ENCODE measurements at places on chromosomes 12 and 14. TPM values are rescaled to one million over a fixed set of nuclear protein-coding genes. Genes with fewer than 3 reads are reported as not detected.
A peak's percentile ranks its signal among the peaks of the same experiment; 100 is the strongest.

The CMTM5 gene
- total RNA-seq: not detected

- DNase-seq: no peak
Measured at GRCh38 chr12:67774983-67775587, 126.5 kb downstream of the DYRK2 start.

DNA sequence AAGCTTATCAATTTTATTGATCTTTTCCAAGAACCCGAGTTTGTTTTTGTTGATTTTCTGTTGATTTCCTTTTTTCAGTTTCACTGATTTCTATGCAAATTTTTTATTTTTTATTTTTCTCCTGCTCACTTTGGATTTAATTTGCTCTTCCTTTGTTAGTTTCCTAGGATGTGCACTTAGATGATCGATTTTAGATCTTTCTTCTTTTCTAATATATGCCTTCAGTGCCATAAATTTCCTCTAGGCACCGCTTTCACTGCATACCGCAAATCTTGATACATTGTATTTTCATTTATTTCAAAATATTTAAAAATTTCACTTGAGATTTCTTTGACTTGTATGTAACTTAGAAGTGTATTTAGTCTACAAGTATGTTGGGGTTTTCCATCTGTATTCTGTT, 9.5 kb downstream of the TOGARAM1 start:
- no peak for DNase-seq

DNA sequence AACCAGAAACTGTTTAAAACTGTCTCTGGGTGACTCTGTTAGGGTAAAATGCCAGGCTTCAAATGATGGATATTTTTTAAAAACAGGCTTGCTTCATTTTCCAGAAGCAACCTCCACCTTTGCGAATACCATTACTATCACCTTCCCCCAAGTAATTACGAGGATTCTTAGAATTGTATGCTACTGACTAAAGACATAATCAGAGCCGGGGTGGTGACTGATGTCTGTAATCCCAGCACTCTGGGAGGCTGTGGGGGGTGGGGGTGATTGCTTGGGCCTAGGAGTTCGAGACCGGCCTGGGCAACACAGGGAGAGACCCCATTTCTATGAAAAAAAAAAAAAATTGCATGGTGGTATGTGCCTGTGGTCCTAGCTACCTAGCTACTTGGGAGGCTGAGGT, 38.3 kb downstream of the FGD6 start:
- no peak for DNase-seq

The AKAP6 gene
- 3.3 TPM for total RNA-seq

The ERGIC2 gene
- total RNA-seq: 51.3 TPM

DNA sequence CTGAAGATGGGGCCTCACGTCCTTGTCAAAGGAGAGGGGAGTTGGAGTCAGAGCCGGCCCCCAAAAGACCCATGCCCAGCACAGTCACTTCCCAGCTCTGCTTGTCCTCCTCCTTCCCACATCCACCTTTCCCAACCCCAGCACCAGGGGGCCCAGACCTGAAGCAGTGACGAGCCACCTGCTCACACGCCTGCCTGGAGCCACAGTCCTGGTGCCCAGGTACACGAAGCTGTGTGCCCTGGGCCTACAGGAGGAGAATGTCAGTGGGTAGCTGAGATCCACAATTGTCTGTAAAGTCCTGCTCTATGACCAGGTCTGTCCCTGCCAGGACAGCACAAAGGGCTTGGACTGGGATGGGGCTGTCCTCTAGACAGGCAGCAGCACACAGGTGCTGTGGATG, 126.8 kb upstream of the PZP start:
- no peak for DNase-seq

- no peak for DNase-seq
Measured at GRCh38 chr12:116713527-116713926, 24.3 kb downstream of the SPRING1 start.

The SLC7A8 gene
- 7.9 TPM for total RNA-seq

GRCh38 chr14:57492859-57493258, 798 bp downstream of the CCDC198 start:
- DNase-seq: no peak

DNA sequence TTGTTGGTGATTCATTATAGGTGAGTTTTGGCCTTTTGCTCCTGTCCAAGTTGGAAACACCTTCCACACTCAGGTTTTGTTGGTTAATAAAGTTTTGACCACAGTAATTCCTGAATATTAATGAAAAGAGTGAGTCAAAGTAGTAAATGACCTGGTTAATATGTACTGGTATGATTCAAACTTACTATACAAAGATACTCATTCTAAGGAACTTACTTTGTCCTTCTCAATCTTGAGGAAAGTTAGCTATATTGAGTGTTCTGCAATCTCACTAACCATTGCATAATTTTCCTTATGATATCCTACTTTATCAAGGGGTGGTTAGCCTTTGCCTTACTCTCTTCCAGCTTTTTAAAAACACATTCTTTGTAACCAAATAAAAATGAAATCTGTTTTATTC, 20.9 kb upstream of the HECTD1 start:
- no peak for DNase-seq

DNA sequence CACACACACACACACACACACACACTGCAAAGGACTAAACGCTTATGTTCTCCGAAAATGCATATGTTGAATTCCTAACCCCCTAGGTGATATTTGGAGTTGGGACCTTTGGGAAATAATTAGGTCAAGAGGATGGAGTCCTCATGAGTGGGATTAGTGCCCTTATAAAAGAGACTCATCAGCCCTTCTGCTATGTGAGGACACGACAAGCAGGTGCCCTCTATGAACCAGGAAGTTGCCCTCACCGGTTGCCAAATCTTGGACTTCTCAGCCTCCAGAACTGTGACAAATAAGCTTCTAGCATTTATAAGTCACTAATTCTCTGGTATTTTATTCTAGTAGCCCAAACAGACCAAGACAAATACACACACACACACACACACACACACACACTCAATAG, 20.7 kb upstream of the TCP11L2 start:
- no peak for DNase-seq

The SOAT2 gene
- 0.80 TPM for total RNA-seq

The SINHCAF gene
- 81.9 TPM for total RNA-seq

The PLCZ1 gene
- not detected for total RNA-seq

The INHBE gene
- not detected for total RNA-seq

- DNase-seq: no peak
Measured at GRCh38 chr12:77249892-77250291, 184.5 kb upstream of the E2F7 start.

DNA sequence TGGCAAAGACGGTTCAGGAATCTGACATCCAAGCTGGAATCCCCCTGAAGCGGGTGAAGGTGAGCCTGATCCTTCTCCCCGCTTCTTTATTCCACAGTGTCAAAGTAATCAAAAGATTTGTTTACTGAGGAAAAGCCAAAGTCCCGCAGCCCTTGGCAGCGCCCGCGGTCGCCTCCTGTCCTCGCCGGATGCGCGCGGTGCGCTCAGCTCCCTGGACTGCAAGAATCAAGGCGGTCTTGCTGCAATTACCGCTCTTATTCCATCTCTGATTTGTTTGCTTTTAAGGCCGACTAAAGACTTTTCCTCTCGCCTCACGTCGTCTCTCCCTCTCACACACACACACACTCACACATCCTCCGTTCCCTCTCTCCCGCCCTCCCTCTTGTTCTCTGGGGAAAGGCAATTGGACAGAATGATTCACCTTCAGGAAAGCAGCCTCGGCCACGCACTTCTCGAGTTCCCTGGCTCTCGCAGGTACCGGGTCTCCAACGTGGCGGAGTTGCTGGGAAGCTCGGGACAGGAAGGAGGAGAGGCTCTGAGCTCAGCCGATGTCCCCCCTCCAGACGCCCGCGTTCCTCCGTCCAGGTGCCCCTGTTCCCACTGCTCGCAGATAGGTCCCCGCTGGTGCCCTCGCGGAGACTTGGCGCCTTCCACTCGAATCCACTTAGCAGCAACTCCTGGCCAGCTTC, 68.6 kb upstream of the USP15 start:
- peak; percentile 36 for DNase-seq

GRCh38 chr12:70549340-70550179, 87.7 kb downstream of the PTPRB start:
- DNase-seq: no peak

- DNase-seq: no peak
Measured at GRCh38 chr12:88227871-88228270, 85.8 kb downstream of the TMTC3 start.

Data from naive thymus-derived CD8-positive, alpha-beta T cell (primary cell).